NCI-H2107 (cell line): ENCODE measurements at places on chromosomes 16 and 17.

DNA sequence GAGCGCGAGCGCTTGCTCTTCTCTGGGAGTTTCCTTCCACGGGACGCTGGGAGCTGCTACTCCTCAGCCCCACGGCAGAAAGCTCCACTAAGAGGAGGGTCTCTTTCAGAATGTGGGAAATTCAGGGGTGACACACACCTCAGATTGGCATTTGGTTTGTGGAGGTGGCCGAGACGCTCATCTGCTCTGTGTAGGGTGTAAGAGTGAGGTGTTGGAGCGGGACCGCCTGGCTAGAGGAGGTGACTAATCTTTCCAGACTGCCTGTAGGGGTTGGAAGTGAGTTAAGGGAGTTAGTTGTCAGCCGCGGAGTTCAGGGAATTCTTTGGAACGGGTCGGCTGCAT is 735 bp downstream of the PSMD11 start:
- DNase-seq = no peak

DNA sequence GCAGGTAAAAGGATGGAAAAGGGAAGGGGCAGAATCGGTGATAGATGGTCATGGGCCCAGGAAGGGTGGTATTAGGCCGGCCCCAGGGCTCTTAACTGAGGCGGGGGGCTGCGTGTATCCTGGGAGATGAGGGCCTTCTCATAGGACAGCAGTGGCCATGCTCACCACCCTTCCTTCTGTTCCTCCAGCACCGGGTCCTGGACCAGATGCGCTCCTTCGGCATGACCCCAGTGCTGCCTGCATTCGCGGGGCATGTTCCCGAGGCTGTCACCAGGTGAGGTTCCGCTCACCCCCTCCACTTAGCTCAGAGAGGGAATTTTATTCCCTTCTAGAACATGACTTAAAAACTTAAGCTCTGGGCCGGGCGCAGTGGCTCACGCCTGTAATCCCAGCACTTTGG is 2.4 kb downstream of the NAGLU start:
- DNase-seq = no peak

GRCh38 chr16:16868727-16869126 is 489.8 kb downstream of the NPIPA7 start:
- no peak for DNase-seq

GRCh38 chr16:59201821-59202220 is 467.7 kb upstream of the GOT2 start:
- no peak for DNase-seq

DNA sequence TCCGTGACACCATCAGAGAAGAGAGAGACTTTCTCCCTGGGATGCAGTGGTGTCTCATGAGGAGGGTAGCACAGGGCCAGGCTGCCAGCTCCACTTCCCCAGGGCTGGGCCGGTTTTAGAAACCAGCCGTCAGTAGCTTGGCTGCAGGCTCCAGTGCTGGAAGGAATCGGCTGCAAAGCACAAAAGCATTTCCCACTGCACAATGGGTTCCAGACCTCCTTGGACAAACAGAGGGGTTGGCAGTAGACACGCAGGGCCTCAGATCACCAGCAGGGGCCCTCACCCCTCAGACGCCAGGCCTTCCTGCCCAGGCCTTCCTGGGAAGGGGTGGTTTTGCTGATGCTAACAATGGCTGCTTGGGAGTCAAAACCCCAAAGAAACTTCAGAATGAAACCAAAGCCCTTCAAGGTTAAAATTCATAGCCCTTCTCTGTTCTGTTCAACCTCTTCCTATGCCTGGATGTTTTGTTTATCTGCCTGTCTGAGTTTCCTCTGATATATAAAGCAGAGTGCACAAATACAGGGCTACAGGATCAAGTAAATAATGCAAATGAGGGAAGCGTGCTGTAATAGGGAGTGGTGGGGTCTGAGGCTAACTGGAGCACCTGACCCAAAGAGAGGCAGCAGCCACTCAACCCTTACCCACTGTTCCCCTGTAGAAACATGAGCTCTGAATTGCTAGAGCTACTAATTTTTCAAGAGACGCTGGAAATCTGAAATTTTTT is 26.2 kb downstream of the TEKT5 start:
- no peak for DNase-seq

DNA sequence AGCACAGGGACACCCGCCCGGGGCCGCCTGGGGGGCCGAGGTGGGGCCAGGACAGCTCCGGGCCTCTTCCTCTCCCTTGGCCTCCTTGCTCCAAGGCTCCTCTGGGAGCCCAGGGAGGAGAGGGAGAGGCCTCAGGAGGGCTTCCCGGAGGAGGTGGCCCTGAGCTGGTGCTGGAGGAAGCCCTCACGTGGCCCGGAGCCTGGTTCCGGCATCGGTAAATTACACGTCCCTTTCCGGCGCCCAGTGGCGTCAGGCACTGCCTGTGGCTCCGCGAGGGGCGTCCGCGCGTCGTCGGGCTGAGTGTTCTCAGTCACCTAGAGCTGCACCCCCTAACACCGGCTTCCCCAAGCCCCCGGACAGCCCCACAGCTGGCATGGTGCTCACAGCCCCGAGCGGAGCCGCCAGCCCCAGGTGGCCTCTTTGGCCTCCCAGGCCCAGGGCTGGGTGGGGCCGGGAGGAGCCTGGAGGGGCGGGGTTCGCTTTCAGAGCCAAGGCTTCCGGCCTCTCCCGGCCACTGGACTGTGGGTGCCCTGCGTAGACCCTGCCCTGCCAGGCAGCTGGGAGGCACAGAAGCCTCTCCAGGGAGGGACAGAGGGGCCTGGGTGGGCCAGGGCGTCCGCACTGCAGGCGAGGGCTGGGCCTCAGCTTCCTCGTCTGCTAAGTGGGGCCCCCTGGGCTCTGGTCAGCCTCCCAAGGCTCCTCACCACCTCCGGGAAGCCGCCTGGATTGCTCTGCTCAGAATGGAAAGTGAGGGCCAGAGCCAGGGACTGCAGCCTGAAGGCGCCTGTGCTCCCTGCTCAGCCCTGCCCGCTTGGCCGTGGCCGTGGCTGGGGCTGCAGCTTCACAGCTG is 27.9 kb upstream of the SSTR5 start:
- no peak for DNase-seq

DNA sequence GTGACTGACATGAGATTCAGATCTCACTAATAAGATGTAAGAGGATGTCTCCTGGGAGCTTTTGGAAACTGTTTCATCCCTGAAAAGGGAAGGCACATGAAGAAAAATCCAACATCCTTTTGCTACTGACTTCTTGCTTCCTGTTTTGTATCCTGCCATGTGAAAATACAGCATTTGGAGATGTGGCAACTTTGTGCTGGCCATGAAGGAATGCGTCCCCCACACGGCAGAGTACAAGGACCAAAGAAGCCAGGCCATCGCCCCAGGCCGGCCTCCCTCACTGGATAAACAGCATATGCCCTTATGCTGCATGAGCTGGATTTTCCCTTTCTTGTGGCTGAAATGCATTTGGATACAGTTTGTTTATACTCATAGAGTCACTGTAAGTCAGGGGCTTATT is 5.5 kb upstream of the HASPIN start:
- no peak for DNase-seq

GRCh38 chr17:39212195-39212810 is 12.2 kb downstream of the RPL19 start:
- no peak for DNase-seq

DNA sequence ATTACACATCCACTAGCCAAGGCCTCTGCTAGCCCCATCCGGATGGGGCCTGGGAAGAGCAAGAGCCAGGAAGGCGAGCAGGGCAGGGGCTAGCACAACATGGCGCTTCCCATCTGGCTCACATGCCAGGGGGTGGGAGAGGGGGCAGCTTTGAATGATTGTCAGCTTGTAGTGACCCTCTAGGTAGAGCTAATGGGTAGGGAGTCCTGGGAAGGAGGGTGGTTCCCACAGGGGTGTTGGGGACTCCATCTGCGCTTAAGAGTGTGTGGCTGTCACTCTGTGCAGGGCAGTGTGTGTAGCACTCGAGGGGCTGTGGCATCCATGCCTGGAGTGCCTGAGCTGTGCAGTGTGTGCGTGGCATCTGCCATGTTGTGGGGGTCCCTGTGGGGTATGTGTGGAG is 24.5 kb downstream of the ARHGAP23 start:
- no peak for DNase-seq

DNA sequence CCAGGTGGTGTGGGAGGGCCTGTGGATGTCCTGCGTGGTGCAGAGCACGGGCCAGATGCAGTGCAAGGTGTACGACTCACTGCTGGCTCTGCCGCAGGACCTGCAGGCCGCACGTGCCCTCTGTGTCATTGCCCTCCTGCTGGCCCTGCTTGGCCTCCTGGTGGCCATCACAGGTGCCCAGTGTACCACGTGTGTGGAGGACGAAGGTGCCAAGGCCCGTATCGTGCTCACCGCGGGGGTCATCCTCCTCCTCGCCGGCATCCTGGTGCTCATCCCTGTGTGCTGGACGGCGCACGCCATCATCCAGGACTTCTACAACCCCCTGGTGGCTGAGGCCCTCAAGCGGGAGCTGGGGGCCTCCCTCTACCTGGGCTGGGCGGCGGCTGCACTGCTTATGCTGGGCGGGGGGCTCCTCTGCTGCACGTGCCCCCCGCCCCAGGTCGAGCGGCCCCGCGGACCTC is 798 bp downstream of the CLDN9 start:
- no peak for DNase-seq

GRCh38 chr16:51816929-51817328 is 665.9 kb upstream of the SALL1 start:
- DNase-seq = no peak

DNA sequence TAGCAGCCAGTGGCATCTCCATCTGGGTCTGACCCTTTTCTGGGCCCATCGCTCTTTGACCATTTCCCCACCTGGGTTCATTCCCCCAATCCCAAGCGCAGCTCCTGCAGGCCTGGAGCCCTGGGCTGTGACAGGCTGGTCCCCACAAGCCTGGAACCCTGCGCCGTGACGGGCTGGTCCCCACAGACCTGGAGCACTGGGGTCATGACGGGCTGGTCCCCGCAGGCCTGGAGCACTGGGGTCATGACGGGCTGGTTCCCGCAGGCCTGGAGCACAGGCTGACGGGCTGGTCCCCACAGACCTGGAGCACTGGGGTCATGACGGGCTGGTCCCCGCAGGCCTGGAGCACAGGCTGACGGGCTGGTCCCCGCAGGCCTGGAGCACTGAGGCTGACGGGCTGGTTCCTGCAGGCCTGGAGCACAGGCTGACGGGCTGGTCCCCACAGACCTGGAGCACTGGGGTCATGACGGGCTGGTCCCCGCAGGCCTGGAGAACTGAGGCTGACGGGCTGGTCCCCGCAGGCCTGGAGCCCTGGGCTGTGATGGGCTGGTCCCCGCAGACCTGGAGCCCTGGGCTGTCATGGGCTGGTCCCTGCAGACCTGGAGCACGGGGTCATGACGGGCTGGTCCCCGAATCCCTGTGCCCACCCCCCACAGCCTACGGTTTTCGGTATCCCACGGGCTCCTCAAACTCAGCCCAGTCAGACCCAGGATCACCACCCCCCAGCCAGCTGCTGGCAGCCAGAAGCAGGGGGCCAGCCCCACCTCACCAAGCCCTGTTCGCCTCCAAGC is 16.6 kb downstream of the TMC6 start:
- no peak for DNase-seq

- no peak for DNase-seq
These were observed 7.6 kb downstream of the CCR7 start for GRCh38 chr17:40557531-40558299.

- no peak for DNase-seq
These were observed 112.5 kb downstream of the MAP2K4 start for GRCh38 chr17:12133183-12133582.

DNA sequence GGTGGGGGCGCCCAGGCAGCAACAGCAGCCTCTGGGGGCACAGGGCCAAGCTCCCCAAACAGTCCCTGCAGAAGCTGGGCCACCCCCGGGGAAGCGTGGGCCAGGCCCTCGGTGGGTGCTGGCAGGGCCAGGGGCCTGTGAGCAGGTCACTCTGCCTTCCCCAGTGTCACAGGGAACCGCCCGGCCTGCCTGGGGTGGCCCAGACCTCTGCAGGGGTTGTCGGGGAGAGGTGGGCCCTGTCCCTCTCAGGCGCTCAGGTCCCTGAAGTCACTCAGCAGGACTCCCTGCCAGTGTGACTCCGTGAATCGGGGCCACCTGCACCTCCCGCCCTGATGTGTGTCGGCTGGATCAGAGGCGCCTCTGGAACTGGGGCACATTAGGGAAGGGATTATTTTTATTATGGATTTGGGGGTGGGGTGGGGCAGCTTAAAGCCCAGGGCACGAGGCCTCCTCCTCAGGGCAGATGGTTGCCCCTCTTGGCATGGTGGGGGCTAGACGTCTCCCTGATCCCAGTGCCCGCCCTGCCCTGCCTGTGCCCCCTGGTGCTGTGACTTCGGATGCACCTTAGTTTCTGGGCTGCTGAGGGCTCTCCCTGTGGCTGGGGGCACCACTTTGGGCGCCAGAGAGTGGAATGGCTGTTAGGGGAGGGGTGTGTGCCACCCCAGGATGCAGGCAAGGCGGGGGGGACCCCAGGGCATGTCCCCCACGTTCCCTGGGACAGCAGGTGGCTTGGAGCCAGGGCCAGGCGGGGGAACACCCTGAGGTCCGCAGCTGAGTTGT is 1.2 kb upstream of the GNG13 start:
- DNase-seq = no peak

- DNase-seq = no peak
These were observed 1.1 kb downstream of the CHTF8 start for GRCh38 chr16:69131167-69131838.

DNA sequence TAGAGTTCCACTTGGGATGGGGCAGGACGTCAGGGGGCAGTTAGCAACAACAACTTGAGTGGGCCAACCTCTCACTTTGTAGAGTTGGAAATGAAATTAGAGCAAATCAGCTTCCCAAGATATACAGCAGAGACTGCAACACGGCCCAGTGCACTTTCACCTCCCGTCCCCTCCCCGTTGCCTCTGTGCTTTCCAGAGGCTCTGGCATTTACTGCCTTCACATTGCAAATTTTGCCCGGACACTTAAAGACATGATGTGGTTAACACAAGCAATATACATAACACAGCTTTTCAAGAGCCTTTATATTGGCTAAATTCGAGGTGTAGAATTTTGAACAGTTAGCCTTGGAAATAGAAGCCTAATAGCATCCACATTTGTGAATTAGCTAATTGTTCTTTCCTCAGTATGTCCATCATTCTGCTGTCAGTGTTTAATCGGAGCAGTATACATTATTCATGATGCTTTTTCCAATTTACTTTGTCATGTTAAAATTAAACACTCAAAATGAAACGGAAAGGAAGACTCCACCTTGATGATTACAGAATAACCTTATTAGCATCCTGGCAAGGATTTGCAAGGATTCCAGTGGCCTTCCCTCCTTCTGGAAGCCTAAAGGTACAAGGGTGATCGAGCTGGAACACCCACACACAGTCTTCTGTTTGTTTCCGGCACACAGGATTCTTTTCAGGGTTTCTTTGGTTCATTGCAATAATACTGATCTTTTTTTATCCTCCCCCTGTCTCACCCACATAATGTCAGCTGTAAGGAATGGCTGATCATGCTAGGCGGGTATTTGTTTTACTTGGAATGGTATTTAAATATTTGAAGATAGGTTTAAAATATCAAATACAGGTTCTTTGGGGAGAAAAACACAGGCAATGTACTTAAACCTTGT is 190.9 kb upstream of the CACNG5 start:
- DNase-seq = no peak
